Large intestine (tissue), 12 donors: ENCODE measurements at places on chromosomes 12 and 14.

- no peak for DNase-seq
Observed at GRCh38 chr14:58249611-58250010, 5.0 kb downstream of the PSMA3 start.

DNA sequence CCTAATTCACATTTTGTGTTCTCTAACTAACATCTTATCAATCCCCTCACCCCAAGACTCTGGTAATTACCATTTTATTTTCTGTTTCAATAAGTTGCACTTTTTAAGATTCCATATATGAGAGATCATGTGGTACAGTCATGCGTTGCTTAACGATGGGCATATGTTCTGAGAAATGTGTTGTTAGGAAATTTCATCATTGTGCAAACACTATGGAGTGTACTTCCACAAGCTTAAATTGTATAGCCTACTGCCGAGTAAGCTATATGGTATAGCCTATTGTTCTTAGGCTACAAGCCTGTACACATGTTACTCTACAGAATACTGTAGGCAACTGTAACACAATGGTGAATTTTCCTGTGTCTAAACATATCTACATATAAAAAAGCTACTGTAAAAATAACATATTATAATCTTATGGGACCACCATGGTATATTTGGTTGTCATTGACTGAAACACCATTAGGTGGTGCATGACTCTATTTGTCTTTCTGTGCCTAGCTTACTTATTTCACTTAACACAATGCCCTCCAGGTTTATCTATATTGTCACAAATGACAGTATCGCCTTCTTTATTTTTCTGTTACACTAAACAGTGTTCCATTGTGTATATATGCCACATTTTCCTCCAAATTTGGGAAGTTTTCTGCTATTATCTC lies 473.4 kb upstream of the LMO3 start:
- no peak for DNase-seq

- no peak for DNase-seq
Observed at GRCh38 chr12:114694436-114695304, 10.7 kb upstream of the TBX3 start.

DNA sequence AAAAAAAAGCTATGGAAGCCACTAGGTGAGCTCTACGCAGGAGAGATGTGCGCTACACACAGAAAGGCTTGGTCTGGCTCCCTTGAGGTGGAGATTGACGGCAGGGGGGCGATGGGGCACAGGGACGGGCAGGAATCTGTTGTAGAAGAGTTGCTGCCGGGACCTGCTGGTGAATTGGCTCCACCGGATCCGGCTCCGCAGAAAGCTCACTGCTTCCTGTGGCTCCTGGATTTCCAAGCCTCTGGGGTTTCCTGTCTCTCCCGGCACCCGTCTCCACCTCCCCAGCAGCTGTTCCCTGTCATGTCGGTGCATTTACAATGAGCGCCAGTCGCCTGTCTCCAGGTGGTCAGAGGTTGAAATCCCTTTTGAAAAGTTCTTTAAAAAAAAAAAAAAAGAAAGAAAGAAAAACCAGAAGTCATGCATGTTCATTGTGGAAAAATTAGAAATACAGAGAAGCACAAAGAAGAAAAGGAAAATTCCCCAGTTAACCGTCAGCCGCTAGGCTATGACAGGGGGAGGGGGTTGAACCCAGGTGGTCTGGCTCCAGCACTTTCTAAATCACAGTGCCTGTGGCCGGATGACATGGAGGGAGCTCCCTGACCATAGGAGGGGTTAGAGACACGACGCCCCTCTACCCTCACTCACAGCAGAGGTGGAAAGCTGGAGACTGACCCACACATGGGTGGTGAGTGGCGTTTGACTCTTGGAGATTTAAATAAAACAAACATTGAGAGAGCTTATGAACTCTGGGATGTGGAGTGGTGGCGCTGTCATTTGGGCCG lies 20.8 kb downstream of the FAM222A start:
- no peak for DNase-seq

GRCh38 chr12:113373969-113374368 lies 15.6 kb downstream of the PLBD2 start:
- no peak for DNase-seq

DNA sequence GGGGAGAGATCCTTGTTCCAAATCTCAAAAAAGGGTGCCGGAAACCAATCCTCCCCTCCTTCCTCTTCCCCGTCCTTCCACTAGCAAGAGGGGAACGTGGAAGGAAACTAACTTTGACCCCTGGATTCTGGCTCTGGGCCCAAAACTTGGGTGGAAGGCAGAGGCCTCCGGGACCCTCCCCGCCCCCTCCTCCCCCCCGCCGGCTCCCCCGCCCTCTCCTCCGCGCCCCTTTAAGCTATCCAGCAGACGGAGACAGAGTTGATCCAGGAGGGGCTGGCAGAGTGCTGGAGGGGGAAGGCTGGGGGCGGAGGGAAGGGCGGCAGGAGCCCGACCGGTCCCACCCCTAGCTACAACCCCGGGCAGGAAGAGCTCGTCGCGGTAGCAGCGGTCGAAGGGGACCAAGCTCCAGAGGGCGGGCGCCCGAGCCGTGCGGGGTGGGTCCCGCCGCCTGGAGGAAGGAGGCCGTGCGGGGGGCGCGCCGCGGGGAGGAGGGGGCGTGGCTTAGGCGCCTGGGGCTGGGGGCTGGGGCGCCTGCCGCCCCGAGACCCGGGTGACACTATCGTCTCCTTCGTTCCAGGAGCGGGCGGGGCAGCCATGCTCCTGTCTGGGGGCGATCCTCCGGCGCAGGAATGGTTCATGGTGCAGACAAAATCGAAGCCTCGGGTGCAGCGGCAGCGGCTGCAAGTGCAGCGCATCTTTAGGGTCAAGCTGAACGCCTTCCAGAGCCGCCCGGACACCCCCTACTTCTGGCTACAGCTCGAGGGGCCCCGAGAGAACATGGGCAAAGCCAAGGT lies at the start of gene NYNRIN:
Gene NYNRIN (plus strand): TSS at position 351 of the 794 bp plus-strand sequence. CDS start 244 bp downstream, at position 595.
- peak; percentile 79 for DNase-seq

- DNase-seq = no peak
Observed at GRCh38 chr12:10511756-10512355, 6.2 kb downstream of the EIF2S3B start.

DNA sequence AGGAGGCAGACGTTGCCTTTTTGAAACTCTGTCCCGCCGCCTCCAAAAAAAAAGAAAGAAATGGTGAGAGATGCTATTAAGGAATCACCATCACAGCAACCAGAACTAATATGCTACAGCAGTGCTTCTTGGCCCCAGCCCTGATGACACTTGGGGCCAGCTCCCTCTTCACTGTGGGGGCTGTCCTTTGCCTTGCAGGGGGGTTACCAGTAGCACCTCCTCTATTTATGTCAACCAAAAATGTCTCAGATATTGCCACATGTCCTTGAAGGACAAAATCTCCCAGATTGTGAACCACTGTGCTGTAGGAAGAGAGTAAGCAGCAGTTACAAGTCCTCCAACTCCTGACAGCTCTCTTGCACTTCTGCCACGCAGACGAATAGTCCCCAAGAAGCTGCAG lies 76.4 kb downstream of the LRRC74A start:
- DNase-seq = no peak

GRCh38 chr12:129304529-129304928 lies 451.3 kb downstream of the GLT1D1 start:
- no peak for DNase-seq

DNA sequence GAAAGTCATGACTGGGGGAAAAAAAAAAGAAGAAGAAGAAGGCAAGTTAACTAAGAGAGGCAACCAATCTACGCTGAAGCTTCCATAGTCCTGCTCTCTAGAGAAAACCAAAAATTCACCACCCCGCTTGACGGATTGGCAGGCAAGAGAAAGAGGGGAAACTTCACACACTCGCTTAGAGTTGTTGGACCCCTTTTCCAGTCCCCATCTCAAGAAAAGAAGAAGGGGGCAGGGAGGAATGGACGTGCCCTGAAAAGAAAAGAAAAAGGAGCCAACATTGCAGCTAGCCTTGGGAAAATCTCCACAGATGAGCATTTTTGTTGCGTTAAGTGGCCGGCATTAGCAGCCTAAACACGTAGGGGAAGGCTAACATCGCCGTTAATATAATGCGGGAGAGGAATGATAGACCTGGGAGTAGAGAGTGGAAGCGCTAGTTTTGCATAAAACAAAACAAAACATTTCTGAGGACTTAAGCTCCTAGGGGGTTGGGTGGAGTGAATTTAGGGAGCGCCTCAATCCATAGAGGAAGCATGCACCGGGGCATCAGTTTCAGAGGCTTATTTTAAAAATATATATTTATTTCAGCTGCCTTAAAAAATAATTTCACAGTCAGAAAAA lies 11.3 kb upstream of the FOXG1 start:
- DNase-seq = no peak

- no peak for DNase-seq
Observed at GRCh38 chr12:68479896-68480291, 130.8 kb upstream of the RAP1B start.

GRCh38 chr14:29390081-29390832 lies 537.4 kb downstream of the PRKD1 start:
- peak; percentile 25 for DNase-seq

DNA sequence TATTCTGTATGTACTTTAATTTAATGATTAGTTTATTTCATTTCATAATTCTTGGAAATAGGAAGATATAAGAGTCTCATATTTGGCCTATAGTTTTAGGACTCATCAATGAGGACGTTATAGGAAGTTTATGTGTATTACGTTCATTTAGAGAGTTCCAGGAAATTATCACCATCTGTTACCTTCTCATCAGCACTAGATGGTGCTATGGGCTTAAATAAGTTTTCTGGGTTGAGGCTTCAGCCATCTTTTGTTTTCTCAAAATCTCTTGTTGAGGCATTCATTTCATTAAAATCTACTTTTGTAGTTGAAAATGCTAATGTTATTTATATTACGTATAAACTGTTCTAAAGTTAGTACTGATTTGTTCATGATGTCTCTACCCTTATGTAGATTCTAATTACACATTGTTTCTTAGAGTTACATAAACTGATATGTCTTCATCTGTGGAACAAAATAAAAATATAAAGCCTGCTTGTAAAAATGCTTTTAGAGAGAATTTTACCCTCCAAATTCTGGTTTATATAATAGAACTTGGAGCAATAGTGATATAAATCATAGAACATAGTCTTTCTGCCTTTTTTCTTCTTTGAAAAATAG lies 89.2 kb downstream of the CFAP54 start:
- DNase-seq = peak; percentile 11

GRCh38 chr14:76289276-76289675 lies 86.7 kb upstream of the ESRRB start:
- no peak for DNase-seq

DNA sequence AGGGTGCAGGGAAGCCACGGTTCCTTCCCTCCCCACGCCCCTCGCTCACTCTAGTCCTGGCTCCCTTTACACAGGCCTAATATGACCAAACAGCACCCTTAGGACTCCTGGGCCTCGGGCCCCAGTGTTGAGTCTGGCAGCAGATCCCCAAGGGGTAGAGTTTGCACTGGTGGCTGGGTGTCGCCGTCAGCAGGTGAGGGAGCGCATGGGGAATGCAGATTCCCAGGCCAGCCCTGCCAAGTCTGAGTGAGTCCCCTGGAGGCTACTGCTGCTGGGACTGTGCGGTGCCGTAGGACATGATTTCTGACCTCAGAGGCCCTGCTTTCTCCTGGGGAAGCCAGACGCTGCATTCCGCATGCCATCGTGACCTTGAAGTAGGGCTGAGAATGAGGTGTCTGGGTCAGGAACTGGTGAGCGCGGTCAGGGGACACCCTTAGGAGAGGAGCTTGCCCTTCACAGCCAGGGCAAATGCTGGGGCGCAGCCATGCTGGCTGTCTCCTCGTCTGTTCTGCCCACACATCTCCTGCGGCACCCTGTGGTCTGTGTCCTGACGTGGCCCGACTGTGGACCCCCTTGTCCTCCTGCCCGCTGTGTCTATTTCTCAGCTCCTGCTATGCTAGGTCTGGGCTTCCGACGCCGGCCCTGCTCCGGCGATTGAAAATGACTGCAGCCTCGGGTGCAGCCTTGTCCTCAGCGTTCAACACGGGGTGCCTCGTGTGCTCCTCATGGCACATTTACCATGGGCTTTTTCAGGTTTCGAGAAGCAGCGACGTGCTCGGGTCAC lies 37.6 kb upstream of the PRMT8 start:
- DNase-seq = no peak

DNA sequence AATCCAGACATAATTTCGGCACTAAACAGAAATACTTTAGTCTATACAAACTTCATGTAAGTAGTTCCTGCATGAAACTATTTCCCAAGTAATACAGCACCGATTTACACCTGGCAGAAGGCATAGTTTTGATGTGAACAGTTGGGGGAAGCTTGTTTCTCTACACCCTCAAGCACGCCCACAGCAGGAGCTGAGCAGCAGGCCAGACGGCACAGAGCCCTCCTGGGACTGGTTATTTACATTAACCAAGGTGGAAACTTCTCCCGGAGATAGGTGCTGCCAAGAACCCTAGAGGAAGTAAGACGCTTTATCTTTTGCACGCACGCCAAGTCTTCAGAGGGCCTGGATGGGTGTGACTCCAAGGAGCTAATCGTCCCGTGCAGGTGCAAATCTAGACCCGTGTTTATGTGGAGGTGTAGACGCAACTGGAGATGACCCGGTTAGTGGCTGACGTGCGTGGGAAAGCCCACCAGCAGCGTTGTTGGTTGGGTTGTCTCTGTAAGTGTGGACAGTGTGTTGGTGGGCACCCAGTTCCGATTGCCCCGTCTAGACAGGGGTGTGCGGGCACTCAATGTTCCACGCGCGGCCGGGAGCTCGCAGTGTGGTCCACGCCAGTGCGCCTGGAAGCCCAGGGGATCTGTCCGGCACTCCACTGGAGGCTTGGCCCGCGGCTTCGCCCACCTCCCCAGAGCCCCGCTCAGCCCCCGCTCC lies 767 bp upstream of the TCP11L2 start:
- peak; percentile 88 for DNase-seq

DNA sequence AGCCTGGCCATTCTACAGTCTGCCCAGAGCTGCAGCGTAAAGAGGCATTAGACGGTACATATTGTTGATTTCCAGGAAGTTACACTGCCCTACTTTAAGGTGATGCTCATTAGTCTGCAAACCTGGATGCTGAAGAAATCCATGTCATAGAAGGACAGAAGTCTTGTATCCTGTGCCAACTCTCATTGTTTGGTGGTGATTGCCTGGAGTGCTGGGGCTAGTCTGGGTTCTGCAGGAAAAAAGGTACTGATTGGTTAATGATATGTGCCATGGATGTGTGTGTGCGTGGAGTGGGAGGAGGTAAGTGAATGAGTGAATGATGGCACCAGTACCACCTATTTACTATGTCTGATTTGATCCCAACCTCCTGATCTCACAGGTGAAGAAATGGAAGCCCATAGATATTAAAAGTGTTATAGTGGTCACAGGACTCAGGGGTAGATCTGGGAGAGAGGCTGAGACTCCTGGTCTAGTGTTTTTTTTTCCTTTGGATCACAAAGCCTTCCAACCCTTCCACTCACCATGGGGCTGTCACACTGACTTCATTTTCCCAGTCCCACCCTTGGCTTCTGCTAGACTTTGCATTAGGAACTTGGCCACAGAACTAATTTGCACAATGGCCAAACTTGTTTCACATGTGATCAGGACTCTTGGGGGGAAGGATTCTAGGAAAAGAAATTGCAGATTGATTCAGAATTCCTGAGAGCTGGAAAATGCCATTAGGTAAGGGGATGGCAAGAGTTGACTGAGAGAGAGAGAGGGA lies 96.1 kb downstream of the TMX1 start:
- no peak for DNase-seq

DNA sequence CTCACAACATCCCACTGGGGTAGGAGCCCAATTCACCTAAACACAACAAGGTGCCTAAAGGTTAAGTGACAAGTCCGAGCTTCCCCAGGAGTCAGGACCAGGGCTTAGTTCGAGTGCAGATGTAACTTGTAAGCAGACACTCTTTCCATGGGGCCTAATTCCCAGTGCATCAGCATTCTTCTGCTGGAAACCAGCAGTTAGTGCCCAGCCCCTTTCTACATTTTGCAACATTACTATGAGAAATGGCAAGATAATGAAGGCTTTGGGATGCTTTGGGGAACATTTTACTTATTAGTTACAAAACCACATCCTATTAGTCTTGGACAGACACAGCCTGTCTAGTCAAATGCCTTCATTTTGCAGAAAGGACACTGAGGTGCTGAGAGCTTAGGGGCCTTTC lies 179.8 kb downstream of the CALM1 start:
- DNase-seq = no peak
